ENCODE measurements at places on chromosomes 2 and 18. TPM values are rescaled to one million over a fixed set of nuclear protein-coding genes. Genes with fewer than 3 reads are reported as not detected.

- no peak for DNase-seq
- peaks cover 62% of the 10 kb centered on the region for H3K27me3 ChIP-seq
- no peak overlapping the region for H3K27ac ChIP-seq
- H3K4me3 ChIP-seq: no peak overlapping the region
- no peaks in the 10 kb centered on the region for H3K4me1 ChIP-seq
Measured at GRCh38 chr2:104858006-104858978, 4.4 kb downstream of the POU3F3 start.

GRCh38 chr2:103208916-103209315 is 447.1 kb downstream of the TMEM182 start:
- DNase-seq: no peak
- H3K27me3 ChIP-seq: no peaks in the 10 kb centered on the region
- H3K27ac ChIP-seq: no peak overlapping the region
- no peaks in the 10 kb centered on the region for H3K4me1 ChIP-seq

DNA sequence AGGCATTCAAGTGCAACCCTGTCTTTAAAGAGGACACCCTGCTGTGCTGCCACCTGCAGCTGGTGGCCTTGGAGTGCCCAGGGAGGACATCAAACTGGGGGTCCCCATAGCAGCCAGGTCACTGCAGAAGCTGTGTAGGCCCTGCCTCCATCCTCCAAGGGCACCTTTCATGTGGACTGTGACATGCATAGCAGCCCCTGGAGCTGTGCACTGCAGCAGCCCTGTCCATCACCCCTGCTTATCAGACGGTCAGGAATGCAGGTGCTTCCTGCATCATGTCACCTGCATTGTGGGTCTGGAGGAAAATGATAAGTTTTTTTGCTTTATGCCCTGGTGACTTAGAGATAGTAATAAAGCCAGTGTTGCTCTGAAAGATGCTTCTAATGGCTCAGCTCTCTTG is 155.7 kb downstream of the DYSF start:
- H3K4me1 ChIP-seq: no peaks in the 10 kb centered on the region
- H3K27me3 ChIP-seq: peaks cover 48% of the 10 kb centered on the region
- no peak overlapping the region for H3K4me3 ChIP-seq
- no peak for DNase-seq
- no peak overlapping the region for H3K27ac ChIP-seq
- no peaks in the 10 kb centered on the region for H3K36me3 ChIP-seq

- no peaks in the 10 kb centered on the region for H3K4me1 ChIP-seq
- H3K36me3 ChIP-seq: no peaks in the 10 kb centered on the region
- no peak overlapping the region for H3K4me3 ChIP-seq
- no peaks in the 10 kb centered on the region for H3K27me3 ChIP-seq
- no peak for DNase-seq
Measured at GRCh38 chr2:147689220-147689909, 155.5 kb upstream of the ACVR2A start.

The BZW1 gene
- 323 TPM for total RNA-seq

The PLEK gene
- total RNA-seq: under 0.01 TPM

The IL1A gene
- 1.1 TPM for total RNA-seq
